ENCODE measurements at places on chromosomes 6 and 20. TPM values are rescaled to one million over a fixed set of nuclear protein-coding genes. Genes with fewer than 3 reads are reported as not detected.

GRCh38 chr6:156828280-156828703, 51.1 kb downstream of the ARID1B start:
- H3K27ac ChIP-seq, result no peak overlapping the region
- H3K27me3 ChIP-seq, result no peaks in the 10 kb centered on the region
- no peak for DNase-seq
- no peaks in the 10 kb centered on the region for H3K36me3 ChIP-seq

DNA sequence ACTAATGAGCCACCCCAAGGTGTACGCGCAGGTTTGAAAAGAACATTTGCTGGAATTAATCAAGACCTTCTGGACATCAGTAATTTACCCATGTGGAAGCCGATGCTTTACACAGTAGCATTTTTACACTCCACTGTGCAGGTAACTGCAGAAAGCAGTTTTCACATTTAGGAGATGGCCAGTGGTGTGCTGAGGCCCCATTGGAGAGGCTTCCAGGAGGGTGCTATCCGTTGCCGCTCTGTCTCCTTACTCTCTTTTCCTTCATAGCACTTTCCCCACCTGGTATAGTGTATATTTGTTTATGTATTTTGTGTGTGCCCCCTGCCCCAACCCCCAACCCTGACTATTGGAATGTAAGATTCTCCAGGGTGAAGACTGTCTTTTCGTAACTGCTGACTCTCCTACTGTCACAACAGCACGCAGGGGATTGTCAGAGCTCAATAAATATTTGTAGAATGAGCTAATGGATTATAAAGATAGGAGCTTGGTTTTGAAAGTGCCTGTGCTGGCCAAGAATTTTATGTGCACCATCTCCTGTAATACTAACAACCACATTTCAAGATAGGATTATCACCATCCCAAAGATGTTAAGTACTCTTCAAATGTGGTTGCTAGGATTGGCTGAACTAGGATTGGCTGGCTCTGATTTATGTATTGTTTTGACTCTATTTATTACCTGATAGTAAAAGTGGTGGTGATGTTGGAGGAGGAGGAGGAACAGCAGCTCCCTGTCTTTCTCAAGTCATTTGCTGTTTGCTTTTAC, 74.0 kb upstream of the GLP1R start:
- no peak overlapping the region for H3K4me3 ChIP-seq
- H3K27ac ChIP-seq, result no peak overlapping the region
- DNase-seq, result no peak
- H3K36me3 ChIP-seq, result no peaks in the 10 kb centered on the region
- H3K27me3 ChIP-seq, result peaks cover 4% of the 10 kb centered on the region

SYNGAP1 gene
- 94.5 TPM for total RNA-seq

XKR7 gene
- total RNA-seq, result not detected

DNA sequence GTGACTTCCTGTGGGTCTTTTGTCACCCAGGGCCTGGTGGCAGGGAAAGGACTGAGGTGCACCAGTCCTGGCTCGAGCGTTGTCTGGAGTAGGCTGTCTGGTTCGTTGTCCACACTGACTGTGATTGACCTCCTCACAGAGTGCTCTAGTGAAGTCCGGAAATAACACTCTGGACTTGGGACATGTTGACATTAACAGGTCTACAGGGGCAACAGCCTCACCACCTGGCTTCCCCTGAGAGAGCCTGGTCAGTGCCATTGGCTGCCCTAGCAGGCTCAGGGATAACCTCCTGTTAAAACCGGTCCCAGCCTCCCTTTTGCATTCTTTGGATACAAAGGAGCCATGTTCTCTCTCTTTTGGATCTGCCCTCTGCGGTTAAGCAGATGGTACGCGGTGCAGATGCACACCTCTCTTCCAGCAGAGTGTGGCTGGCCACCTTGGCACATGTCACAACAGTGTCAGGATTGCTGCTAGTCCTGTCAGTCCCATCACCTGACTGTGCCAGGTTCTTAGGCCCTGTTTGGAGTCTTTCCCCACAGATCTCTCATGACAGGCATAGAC, 46.2 kb downstream of the CDS2 start:
- H3K27me3 ChIP-seq, result no peaks in the 10 kb centered on the region
- H3K4me3 ChIP-seq, result no peak overlapping the region
- no peak overlapping the region for H3K27ac ChIP-seq
- no peak for DNase-seq
